ENCODE measurements at places on chromosomes 2 and 18.

DNA sequence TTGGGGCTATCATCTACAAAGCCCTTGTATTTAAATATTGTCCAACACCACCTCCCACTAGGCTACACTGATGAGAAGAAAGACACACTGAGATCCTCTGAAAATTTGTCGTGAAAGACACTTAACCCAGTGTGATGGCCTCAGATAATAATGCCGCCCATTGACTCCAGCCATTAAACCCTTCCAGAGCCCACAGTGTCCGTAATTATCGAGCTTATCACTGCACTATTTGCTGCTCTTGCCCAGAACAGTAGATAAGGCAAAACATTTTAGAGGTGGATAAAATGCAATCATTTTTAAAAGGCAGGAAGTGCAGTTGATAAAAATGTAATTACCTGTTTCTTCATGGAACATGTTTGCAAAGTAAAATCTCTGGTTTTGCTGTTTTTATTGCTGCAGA is 121.3 kb upstream of the DDX18 start:
- H3K4me1 ChIP-seq: no peaks in the 10 kb centered on the region
- no peaks in the 10 kb centered on the region for H3K27me3 ChIP-seq
- no peak overlapping the region for H3K4me3 ChIP-seq
- H3K36me3 ChIP-seq: no peaks in the 10 kb centered on the region

DNA sequence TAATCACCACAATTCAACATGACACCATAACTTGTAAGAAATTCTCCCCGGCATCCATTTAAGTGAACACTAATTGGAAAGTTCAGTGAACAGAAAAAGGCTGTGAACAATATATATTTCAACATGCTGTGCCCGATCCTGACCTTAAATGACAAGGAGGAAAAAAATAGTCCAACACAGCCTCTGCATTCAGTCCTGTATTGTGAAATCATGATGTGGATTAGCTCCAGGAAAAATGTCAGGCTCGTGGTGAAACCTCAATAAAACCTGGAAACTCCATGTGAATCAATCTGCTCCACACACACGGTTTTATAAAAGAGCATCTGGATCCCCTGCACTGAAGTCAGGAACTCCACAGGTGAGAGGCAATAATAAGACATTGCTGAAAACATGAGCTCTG is 145.4 kb upstream of the SPOPL start:
- no peaks in the 10 kb centered on the region for H3K27me3 ChIP-seq
- DNase-seq: no peak
- H3K27ac ChIP-seq: no peak overlapping the region
- H3K4me3 ChIP-seq: no peak overlapping the region
- H3K4me1 ChIP-seq: no peaks in the 10 kb centered on the region

GRCh38 chr18:10060841-10061240 is 147.0 kb downstream of the VAPA start:
- no peak overlapping the region for H3K4me3 ChIP-seq
- H3K27ac ChIP-seq: no peak overlapping the region
- H3K36me3 ChIP-seq: no peaks in the 10 kb centered on the region
- DNase-seq: no peak

DNA sequence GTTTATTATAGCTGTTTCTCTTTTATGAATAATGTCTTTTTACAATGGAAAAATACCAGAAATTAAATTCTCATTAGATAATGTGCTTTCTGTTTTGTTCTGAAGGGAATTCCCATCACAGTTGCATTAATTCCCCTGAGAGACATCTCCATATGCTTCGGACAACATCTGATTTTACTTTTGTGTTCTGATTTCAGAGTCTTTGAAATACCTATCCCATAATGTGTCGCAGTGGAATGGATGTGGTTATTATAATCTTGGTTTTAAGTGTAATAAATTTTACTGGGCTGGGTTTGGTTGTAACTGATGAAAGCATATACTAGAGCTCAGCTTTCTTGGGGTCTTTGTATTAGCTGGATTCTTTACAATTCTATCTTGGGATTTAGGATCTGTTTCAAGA is 12.5 kb downstream of the SPTBN1 start:
- H3K36me3 ChIP-seq: no peaks in the 10 kb centered on the region
- no peak overlapping the region for H3K27ac ChIP-seq
- H3K4me1 ChIP-seq: peaks cover 8% of the 10 kb centered on the region

DNA sequence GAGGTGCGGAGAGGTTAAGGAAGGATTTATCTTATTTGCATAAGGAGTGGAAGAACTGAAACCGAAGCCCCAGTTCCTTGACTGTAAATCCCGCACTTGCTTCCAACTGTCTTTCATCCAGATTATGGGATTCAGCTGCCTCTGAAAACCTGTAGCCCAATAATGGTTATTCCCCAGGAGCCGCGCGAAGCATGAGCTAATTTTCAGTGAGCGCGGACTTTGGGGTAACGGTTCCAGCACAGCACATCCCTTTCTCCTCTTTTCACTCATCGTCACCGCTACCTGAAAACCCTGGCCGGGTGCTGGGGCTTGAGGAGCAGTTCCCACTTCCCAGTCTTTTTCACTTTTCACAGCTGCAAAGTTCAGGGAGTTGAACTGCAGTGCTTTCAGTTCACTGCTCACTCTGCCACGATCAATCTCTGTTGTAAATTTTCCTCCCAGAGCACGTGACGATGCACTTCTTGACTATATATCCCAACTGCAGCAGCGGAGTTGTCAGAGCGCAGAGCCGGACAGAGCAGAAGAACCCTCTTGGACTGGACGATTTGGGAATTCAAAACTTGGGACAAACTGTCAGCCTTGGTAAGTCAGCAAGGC is at the start of gene KCNE4:
Gene KCNE4, plus strand, starts transcription at position 498 of the 597 bp plus-strand sequence. CDS start 641 bp downstream, outside the sequence.
- DNase-seq: no peak
- no peaks in the 10 kb centered on the region for H3K36me3 ChIP-seq
- H3K4me3 ChIP-seq: no peak within 1 kb of the TSS
- no peak within 1 kb of the TSS for H3K27ac ChIP-seq

- H3K36me3 ChIP-seq: no peaks in the 10 kb centered on the region
- no peak for DNase-seq
- H3K27me3 ChIP-seq: no peaks in the 10 kb centered on the region
- H3K4me1 ChIP-seq: peaks cover 6% of the 10 kb centered on the region
- no peak overlapping the region for H3K4me3 ChIP-seq
- no peak overlapping the region for H3K27ac ChIP-seq
Observed at GRCh38 chr2:232890896-232891601, 21.0 kb downstream of the SNORC start.

DNA sequence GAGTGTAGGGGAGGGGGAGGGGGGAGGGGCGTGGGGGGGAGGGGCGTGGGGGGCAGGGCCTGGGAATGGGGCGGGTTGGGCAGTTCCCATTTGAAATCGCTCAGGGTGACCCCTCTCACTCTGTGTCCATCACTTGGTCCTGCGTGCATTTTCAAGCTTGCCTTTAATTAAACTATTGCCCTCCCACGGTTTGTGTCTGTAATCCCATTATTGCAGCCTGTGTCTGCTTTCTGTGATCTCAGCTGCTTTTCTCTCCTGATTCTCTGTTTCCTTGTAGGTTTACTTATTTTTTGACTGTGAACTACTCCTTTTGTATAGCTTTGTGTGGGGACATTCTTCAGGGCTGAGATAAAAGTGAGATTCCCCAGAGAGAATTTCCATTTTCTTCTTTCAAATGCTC is 1.3 kb downstream of the DCDC2C start:
- no peak for DNase-seq
- no peaks in the 10 kb centered on the region for H3K27me3 ChIP-seq
- H3K36me3 ChIP-seq: no peaks in the 10 kb centered on the region
- H3K27ac ChIP-seq: no peak overlapping the region
- H3K4me1 ChIP-seq: no peaks in the 10 kb centered on the region

DNA sequence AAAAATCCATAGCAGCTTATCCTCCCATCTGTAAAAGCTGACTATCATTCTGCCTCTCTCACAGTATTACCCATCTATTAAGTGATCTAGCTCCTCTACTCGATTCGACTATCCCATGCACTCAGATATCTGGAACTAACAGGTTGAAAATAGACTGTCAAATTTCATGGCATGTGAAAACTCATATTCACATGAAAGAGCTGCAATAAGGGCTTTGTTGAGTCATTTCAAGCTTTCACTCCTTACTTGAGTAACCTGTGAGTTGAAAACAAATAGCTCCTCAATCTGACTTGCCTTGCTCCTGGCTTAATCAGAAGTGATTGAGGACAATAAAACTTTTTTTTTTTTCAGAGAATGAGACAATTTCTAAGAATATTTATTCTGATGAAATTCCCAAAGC is 192.4 kb upstream of the ERBB4 start:
- no peaks in the 10 kb centered on the region for H3K36me3 ChIP-seq
- H3K27me3 ChIP-seq: no peaks in the 10 kb centered on the region
- H3K27ac ChIP-seq: no peak overlapping the region
- DNase-seq: no peak

- DNase-seq: no peak
- no peaks in the 10 kb centered on the region for H3K4me1 ChIP-seq
- no peak overlapping the region for H3K27ac ChIP-seq
- H3K27me3 ChIP-seq: no peaks in the 10 kb centered on the region
- no peak overlapping the region for H3K4me3 ChIP-seq
Observed at GRCh38 chr2:223100061-223100511, 48.1 kb downstream of the KCNE4 start.

- H3K27ac ChIP-seq: no peak overlapping the region
- H3K4me3 ChIP-seq: no peak overlapping the region
- no peak for DNase-seq
- no peaks in the 10 kb centered on the region for H3K27me3 ChIP-seq
Observed at GRCh38 chr2:99836690-99837605, 305.4 kb downstream of the AFF3 start.

DNA sequence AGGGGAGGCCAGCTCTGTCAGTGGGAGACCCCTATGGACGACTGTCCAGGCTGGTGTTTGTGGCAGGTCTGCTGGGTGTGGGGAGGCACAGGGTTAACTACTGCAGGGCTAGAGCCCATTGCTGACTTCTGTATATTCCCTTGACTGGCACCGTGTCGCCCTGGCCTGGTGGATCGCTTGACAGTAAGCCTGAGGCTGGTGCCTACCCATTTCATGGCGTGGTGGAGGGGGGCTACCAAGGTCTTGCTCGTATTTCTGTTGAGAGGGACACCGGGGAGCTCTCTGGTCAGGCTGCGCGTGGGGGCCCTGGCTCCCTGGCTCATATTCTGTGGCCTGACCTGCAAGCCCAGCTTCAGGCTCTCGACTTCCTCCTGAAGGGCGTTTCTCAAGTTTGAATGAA is 119.7 kb downstream of the ACOXL start:
- no peaks in the 10 kb centered on the region for H3K27me3 ChIP-seq
- DNase-seq: no peak
- no peaks in the 10 kb centered on the region for H3K36me3 ChIP-seq
- H3K4me1 ChIP-seq: peaks cover 8% of the 10 kb centered on the region

DNA sequence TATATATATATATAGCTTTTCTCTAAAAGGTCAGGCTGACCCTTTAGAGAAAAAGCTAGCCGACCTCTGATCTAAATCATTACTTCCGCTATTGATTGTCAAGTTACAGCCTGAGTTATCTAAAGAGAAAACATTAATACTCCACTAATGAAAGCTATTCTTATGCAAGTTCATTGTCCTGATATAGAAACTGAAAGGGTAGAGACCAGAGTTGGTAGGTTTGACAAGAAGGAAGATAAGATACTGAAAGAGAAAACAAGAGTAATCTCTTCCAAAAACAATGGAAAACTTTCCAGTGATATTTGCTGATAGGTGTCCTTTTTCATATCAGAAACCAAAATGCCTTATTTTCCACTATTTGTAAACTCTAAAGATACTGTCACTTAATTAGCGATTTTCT is 62.8 kb upstream of the SLC39A10 start:
- H3K4me1 ChIP-seq: peaks cover 32% of the 10 kb centered on the region
- H3K27ac ChIP-seq: no peak overlapping the region
- no peaks in the 10 kb centered on the region for H3K36me3 ChIP-seq

All from Karpas-422 (cell line).